GM23338 (cell line): ENCODE measurements at places on chromosomes 1 and 21. TPM values are rescaled to one million over a fixed set of nuclear protein-coding genes. Genes with fewer than 3 reads are reported as not detected.

The KCNH1 gene
- 0.19 and 0.28 TPM in 2 replicates for total RNA-seq

The FAM167B gene
- 0.31 TPM in 1 of 2 replicates, not detected in the other for total RNA-seq

The RASAL2 gene
- 35.4 and 42.2 TPM in 2 replicates for total RNA-seq

DNA sequence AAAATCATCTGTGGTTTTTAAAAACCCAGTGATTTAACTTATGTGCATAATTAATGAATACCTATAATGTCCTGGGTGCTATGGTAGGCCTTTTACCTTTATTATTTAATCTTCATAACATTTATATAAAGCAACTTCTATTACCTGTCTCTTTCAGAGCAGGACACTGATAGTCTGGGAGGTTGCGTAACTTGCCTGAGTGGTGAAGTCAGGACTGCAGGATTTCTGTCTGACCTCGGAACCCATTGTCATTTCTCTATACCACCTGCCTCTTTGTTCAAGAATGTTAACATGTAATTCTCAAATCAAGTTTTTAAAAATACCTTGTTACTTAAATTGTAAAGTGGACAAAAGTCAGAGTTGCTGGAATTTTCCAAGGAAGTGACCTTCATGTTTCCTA, 41.0 kb upstream of the BACH1 start:
- H3K4me1 ChIP-seq = no peaks in the 10 kb centered on the region
- no peaks in the 10 kb centered on the region for H3K27me3 ChIP-seq
- H3K27ac ChIP-seq = no peak overlapping the region
- no peak for DNase-seq

GRCh38 chr1:40921981-40922677, 57.4 kb upstream of the CTPS1 start:
- H3K36me3 ChIP-seq = no peaks in the 10 kb centered on the region
- no peak overlapping the region for H3K27ac ChIP-seq
- H3K4me1 ChIP-seq = no peaks in the 10 kb centered on the region
- no peaks in the 10 kb centered on the region for H3K27me3 ChIP-seq
- no peak overlapping the region for H3K4me3 ChIP-seq
- no peak for DNase-seq

- no peaks in the 10 kb centered on the region for H3K27me3 ChIP-seq
- H3K4me3 ChIP-seq = no peak overlapping the region
- no peak for DNase-seq
- no peaks in the 10 kb centered on the region for H3K36me3 ChIP-seq
Measured at GRCh38 chr1:67589519-67590233, 95.3 kb upstream of the GADD45A start.

DNA sequence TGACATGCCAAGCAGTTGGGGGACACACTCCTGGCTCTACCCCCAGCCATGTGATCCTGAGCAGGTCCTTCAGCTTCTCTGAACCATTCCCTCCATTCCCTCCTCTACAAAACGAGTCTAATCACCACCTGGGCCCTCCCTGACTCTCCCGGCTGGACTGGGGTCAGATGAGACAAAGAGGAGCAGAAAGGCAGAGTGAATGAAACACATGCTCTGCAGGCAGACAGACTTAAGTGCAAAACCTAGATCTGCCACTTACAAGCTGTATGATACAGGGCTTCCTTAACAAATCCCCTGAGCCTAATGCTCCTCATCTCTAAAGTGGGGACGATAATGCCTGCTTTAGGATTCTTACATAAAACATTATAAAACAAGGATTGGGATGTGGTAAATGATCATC, 17.3 kb downstream of the RIMS3 start:
- H3K27me3 ChIP-seq = no peaks in the 10 kb centered on the region
- H3K4me3 ChIP-seq = no peak overlapping the region
- no peaks in the 10 kb centered on the region for H3K36me3 ChIP-seq
- H3K4me1 ChIP-seq = peaks cover 4% of the 10 kb centered on the region

- H3K36me3 ChIP-seq = no peaks in the 10 kb centered on the region
- H3K4me3 ChIP-seq = no peak overlapping the region
- H3K4me1 ChIP-seq = no peaks in the 10 kb centered on the region
- H3K27me3 ChIP-seq = peaks cover under 1% of the 10 kb centered on the region; the same call in 1 of the 2 replicates
Measured at GRCh38 chr1:14500041-14500440, 98.4 kb upstream of the KAZN start.

DNA sequence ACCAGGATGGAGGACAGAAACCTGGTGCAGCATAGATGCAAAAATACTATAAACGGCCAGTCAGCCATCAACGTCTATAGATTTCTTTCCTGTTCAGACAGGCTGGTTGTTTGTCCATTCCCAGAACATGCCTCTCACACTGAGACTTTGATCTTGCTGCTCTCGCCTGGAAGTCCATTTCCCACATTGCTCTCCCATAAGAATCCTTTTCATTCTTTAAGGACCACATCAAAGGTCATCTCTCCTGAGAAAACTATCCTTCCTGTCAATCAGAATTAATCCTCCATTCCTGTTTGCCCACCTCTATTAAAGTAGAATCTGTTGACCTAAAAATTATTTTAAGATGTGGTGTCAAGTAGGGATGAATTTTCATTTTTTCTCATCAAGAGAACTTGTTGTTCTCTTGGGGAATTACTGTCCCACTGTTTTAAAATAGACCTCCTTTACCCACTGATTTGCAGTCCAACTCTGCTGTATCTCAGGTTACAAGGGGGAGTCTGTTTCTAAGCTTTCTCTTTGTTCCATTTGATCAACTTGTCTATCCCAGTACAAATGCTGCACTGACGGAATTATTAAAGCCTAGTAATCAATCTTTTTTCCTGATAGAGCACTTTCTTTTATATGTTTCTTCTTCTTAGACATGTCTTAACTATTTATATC, 172.7 kb downstream of the PATJ start:
- no peak overlapping the region for H3K4me3 ChIP-seq
- H3K4me1 ChIP-seq = peaks cover 8% of the 10 kb centered on the region; the same call in 1 of the 2 replicates
- H3K27me3 ChIP-seq = no peaks in the 10 kb centered on the region
- 0 out of 2 replicates have a peak, but pooled peaks cover 4% of the 10 kb centered on the region for H3K36me3 ChIP-seq
- H3K27ac ChIP-seq = peak overlapping the region; percentile 27; the same call in 1 of the 2 replicates

GRCh38 chr1:246608616-246609376, 42.5 kb downstream of the CNST start:
- peak; percentile 68 for DNase-seq
- no peaks in the 10 kb centered on the region for H3K27me3 ChIP-seq
- H3K27ac ChIP-seq = peak overlapping the region; percentile 64; the same call in 1 of the 2 replicates
- peaks cover 7% of the 10 kb centered on the region; the same call in 1 of the 2 replicates for H3K4me1 ChIP-seq

DNA sequence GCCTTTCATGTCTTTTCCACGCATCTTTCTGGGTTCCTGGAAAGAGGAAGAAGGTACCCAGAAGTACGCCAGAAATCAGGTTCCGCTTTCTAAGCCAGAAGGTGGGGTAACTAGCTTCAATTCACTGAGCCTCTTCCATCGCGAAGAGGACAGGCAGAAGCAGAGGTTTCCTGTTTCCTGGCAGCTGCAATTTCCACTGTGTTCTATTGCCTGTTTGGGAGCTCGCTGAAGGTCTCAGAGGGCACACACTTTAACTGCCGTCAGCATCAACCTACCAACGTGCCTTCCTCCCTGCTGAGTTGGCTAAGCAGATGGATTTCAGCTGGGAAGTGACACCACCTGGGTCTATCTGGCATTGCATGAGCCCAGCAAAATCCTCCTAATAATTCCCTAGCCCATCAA, 10.0 kb downstream of the NCF2 start:
- peak; percentile 76 for DNase-seq
- no peaks in the 10 kb centered on the region for H3K36me3 ChIP-seq
- H3K27ac ChIP-seq = 0 out of 2 replicates have a peak overlapping the region, but pooled peaks have one; percentile 7
- H3K4me3 ChIP-seq = no peak overlapping the region

- peaks cover 6% of the 10 kb centered on the region; the same call in 1 of the 2 replicates for H3K27me3 ChIP-seq
- H3K4me1 ChIP-seq = peaks cover 27% of the 10 kb centered on the region
- peak overlapping the region; percentile 55 for H3K4me3 ChIP-seq
- no peak overlapping the region for H3K27ac ChIP-seq
- no peaks in the 10 kb centered on the region for H3K36me3 ChIP-seq
Measured at GRCh38 chr1:37255868-37256267, 218.5 kb upstream of the ZC3H12A start.

DNA sequence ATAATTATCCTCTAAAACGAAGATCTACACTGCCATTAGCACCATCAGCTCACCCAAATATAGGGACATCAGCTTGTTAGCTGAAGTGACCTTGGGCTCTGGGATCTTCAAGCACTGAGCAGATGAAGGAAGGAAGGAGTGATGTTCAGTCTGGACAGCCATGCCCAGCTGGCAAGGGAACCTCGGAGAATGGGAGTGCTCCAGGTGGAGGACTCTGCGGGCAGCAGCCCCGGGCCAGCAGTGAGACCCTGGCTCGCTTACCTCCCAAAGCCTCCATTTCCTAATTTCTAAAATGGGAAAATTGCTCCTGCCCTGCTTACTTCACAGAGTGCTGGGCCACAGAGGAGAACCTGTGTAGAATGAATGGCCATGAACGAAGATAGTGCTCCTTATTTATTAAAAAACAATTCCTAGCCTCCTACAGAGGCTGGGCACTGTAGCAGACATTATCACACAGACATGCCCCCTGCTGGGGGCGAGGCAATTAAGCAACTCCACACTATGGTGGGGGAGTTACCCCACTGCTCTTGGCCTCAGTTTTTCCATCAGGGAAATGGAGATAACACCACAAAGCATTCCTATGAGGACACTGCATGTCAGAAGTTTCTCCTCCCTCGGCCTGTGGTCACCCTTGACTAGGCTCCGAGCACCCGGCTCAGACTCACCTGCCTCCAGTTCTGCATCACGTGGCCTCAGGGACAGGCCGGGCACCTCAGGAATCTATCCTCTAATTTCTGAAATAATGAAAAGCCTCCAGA, 117.6 kb downstream of the KCNN3 start:
- DNase-seq = no peak
- H3K36me3 ChIP-seq = no peaks in the 10 kb centered on the region
- H3K4me1 ChIP-seq = no peaks in the 10 kb centered on the region
- H3K27ac ChIP-seq = no peak overlapping the region
- H3K27me3 ChIP-seq = no peaks in the 10 kb centered on the region
- H3K4me3 ChIP-seq = no peak overlapping the region

DNA sequence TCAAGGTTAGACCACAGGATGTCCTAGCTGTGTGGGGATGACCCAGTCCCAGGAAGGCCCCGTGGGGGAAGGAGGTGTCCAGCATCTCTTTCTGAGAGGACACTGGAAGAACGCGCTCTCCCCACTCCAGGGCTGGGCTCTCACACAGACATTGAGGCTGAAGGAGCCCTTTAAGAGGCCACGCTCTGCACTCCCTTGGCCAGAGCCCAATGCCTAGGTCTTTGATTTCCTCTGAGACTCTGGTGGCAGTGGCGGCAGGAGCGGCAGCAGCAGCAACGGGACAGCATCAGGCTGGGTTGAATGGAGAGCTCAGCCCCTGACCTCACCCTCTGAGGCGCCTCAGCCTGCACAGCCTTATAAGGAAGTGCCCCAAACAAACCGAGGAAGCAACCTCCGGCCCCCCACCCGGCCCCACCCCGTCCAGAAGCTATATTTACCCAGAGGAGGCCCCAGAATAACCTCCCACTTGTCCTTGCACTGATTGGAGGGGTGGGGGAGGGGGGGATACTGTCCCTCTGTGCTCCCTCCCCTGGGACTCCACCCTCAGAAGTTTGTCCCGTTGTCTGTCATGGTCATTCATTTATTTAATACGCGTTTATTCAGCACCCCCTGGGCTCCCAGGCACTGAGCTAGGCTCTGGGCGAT, 12.3 kb downstream of the NES start:
- H3K4me3 ChIP-seq = no peak overlapping the region
- peak overlapping the region; percentile 77 for H3K27ac ChIP-seq
- peaks cover 93% of the 10 kb centered on the region for H3K4me1 ChIP-seq
- peak; percentile 49 for DNase-seq

- no peaks in the 10 kb centered on the region for H3K27me3 ChIP-seq
- peaks cover 18% of the 10 kb centered on the region for H3K4me1 ChIP-seq
- no peak overlapping the region for H3K27ac ChIP-seq
Measured at GRCh38 chr1:11364170-11364569, 91.2 kb downstream of the UBIAD1 start.

DNA sequence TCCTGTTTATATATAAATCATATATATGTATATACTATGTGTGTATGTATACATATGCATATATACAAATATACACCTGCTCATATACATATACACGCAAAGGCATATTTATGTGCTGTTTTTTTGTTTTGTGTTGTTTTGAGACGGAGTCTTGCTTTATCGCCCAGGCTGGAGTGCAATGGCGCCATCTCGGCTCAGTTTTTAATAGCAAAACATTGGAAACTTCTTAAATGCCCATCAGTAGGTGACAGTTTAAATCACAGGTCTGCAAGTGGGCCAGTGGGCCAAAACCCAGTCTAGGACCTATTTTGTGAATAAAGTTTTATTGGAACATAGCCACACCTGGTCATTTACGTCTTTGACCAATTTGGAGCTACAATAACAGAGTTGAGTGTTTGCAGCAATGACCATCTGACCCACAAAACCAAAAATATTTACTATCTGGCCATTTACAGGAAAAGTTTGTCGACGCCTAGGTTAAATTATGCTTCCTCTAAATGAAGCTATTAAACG, 132.3 kb downstream of the TOMM20 start:
- H3K4me3 ChIP-seq = no peak overlapping the region
- H3K27ac ChIP-seq = no peak overlapping the region
- H3K4me1 ChIP-seq = no peaks in the 10 kb centered on the region; the same call in 1 of the 2 replicates
- H3K36me3 ChIP-seq = no peaks in the 10 kb centered on the region
- H3K27me3 ChIP-seq = no peaks in the 10 kb centered on the region

DNA sequence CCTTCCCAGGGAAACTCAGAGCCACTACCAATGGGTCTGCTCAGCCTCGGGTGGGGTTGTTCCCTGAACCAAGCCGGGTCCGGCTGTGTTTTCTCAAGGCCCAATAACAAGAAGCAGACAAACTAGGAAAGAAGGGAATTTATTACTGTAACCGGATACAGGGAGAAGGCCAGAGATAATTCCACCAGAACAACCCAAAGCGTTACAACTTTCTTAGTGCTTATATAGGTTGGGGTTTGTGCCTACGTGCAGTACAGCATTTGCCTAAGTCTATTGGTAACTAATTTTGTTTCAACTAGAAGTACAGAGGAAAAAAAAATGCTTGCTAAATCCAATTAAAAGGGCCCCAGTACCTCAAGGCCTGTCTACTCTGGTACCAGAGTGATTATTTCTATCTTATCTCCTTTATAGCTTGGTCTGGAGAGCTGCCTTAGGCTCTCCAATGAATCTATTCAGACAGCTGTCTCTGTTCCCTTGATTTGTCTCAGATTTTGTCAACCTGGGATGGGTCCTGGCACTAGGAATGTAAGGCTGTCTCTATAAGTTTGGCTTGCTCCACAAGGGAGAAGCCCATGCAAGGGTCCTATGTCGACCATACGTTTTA, 57.3 kb upstream of the CCDC190 start:
- H3K36me3 ChIP-seq = no peaks in the 10 kb centered on the region
- H3K27ac ChIP-seq = no peak overlapping the region
- no peaks in the 10 kb centered on the region for H3K27me3 ChIP-seq
- no peaks in the 10 kb centered on the region for H3K4me1 ChIP-seq
- DNase-seq = no peak

- H3K27ac ChIP-seq = no peak overlapping the region
- H3K4me3 ChIP-seq = no peak overlapping the region
- peaks cover 16% of the 10 kb centered on the region; the same call in 1 of the 2 replicates for H3K4me1 ChIP-seq
- H3K27me3 ChIP-seq = no peaks in the 10 kb centered on the region
Measured at GRCh38 chr1:232435729-232436128, 194.2 kb downstream of the SIPA1L2 start.

DNA sequence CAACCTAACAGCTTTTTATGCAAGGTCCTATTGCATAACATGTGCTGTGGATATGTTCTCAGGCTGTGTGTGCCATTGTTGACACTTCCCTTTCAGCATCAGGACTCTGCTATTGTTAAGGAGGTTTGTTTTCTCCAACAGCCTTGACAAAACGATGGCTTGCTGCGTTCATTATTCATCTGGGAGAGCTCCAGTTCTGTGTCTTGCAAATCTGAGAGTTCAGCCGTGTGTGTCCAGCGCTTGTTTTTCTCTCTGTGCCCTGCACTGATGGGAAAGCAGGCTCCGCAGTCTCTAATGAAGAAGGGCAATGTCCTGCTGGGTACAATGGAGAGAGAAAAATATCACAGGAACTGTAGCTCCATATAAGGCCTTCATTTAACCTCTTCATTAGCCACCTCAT, 63.7 kb downstream of the CLDN17 start:
- H3K27me3 ChIP-seq = no peaks in the 10 kb centered on the region
- H3K4me1 ChIP-seq = peaks cover 8% of the 10 kb centered on the region; the same call in 1 of the 2 replicates
- H3K36me3 ChIP-seq = no peaks in the 10 kb centered on the region
- no peak overlapping the region for H3K27ac ChIP-seq
- H3K4me3 ChIP-seq = no peak overlapping the region
